ENCODE measurements at places on chromosomes 6 and 20.

- DNase-seq = no peak
Observed at GRCh38 chr6:34227761-34228421, 8.8 kb upstream of the HMGA1 start.

DNA sequence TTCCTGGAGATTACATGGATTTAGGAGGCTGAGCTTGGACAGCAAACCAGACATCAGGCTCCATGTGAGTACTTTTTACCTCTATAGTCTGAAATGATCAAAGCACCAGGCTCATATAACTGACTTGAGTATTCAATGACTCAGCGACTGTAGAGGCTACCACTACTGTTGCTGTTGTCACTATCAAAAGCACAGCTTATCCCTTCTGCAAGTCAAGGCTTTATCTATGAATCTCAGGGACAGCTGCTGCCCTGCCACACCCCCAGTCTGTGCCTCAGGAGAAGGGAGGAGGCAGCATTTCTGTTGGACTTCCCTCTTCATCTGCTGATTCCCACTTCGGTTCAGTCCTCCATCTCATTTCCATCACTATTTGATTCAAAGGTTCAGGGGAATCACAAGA is 80.5 kb upstream of the CNR1 start:
- DNase-seq = no peak

DNA sequence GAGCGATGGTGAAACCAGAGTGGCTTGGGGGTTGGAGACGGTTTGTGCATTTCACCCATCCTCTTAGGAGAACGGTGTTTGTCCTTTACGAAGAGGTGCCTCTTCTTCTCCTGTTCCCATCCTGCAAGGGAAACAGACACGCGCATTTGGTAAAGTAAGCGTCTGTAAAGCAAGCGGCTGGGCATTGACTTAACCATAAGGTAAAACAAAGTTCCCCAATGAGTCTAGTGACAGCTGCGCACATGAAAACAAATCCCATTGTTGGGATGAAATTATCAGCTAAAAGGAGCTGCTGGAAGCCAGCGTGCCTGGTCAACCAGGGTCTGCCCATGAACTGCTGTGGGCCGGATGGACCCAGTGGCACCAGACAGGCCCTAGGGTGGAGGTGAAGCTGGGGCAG is 5.8 kb downstream of the BHLHE23 start:
- no peak for DNase-seq

GRCh38 chr6:45557454-45557853 is 179.7 kb upstream of the SUPT3H start:
- DNase-seq = no peak

DNA sequence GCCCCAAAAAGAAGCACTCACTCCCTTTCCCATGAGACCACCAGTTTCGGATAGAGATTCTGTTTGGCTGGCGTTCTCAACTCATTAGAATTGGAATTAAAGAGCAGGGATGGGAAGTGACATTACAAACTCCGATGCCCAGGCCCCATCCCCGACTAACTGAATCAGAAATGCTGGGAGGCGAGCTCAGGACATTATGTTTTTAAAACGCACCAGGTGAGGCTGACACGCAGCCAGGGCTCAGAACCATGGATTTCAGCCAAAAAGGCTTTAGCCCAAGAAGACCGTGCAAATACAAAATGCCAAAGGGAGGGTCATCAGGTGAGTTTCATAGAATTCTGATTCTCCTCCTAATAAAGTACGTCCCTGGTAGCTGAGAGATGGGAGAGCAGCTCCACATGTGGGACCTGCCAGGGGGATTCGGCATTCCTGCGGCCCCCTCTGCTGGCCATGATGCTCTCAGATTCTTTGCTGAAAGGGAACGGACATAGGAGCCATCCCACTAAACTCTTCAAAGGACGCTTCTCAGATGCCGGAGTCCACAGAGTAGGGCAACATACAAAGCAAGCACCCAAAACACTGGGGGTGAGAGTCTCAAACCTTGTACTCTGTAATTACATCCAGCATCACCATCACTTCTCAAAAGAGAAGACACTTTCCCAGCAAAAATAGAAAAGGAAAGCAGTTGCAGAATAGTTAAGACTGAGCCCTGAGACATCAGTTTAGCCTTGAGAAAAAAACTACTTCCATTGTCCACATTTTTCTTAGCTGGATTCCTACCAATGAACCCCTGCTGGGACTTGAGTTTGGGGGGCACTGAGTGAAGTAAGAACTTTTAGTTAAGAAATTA is 205.2 kb downstream of the BMP7 start:
- peak; percentile 12 for DNase-seq

DNA sequence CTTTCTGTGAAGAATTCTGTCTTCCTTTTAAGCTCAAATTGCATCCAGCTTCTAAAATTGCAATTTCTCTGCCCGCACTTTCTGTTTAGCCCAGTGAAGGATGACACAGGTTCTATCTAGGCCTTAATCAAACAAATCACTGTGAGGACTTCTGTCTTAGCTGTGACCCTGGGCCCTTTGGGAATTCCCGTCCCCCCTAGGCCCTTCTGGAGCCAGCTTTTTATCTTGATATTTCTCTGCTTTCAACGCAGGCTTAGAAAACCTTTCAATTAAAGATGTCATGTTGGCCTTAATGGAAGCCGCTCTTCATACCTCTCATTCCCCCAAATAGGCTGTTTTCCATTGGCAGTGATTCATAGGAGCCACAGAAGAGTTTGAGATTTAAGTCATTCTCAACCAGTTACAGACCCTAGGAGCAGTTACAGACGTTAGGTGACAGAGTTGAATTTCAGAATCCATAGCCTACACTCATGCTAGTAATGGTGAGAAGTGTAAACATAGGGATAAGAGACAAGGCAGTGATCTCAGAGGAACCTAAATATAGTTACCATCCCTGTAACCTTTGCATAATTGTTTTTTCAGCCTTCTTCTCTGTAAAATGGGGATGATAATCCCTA is 74.8 kb upstream of the FLRT3 start:
- no peak for DNase-seq

DNA sequence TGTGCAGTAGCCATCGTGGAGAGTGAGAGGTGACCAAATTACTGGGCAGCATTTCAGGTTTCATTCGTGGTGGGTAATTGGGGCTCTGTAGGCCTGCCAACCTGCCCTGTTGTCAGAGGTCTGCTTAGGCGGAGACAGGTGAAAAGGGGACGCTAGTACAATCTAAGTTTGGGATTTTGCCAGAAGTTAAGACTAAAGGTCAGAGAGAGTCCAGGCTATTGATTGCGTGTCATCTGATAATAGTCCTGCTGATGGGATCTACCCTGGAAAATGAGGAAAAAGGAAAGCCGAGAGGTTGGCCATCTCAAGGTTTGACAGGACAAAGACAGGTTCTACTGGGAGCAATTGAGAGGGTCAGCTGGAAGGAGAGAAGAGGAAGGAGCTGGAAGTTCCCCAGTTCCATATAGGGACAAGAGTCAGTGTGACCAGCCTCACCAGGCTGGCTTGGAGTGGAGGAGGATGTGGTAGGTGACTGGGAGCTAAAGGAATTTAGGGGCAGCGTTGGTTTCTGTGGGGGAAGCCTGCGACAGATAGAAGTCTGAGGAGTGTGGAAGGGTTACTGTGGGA is 10.9 kb downstream of the ARFGEF2 start:
- DNase-seq = no peak

GRCh38 chr6:151999194-151999593 is 191.7 kb downstream of the ESR1 start:
- DNase-seq = no peak

GRCh38 chr6:92176666-92177065 is 1242.7 kb downstream of the EPHA7 start:
- no peak for DNase-seq

DNA sequence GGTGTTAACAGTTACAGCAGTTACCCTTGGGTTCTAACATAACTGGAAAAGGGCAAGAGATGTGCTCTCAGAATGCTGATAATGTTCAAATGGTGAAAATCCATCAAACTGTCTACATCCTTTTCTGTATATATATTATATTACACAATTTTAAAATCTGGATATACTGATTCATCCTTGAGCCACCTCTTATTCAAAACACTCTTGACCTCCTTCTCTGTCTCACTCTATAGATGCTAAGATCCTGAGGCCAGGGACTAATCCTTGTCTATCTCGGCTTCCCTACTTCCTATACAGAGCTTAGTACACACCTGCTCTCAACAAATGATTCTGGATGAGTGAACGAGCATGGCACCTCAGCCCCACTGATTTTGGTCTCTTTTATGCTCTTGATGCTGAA is 47.3 kb downstream of the HIVEP2 start:
- no peak for DNase-seq

DNA sequence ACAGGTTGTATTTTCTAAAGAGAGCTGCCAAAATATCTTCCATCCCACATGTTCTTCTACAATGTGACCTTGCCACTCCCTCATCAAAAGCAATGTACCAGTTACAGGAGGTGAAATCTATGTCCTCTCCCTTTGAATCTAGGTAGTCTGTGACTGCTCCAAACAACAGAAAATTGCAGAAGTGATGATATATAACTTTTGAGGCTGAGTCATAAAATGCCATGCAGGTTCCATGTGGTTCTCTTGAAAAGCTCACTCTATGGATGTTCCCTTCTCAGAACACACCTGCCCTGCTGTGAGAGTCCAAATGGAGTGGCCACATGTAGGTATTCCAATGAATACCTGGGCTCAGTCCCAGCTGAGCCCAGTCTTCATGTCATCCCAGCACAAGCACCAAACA is 16.9 kb upstream of the PHIP start:
- no peak for DNase-seq

- no peak for DNase-seq
Observed at GRCh38 chr20:53245574-53245973, 273.4 kb downstream of the TSHZ2 start.

- no peak for DNase-seq
Observed at GRCh38 chr20:57738484-57738883, 28.7 kb upstream of the PMEPA1 start.

GRCh38 chr6:79335133-79335674 is 100.7 kb upstream of the HMGN3 start:
- peak; percentile 2 for DNase-seq

GRCh38 chr6:14728396-14729024 is 517.4 kb upstream of the JARID2 start:
- DNase-seq = peak; percentile 77

GRCh38 chr6:14925025-14925698 is 320.7 kb upstream of the JARID2 start:
- no peak for DNase-seq

- DNase-seq = no peak
Observed at GRCh38 chr6:43973357-43973756, 153.9 kb downstream of the MRPL14 start.

GRCh38 chr6:21589352-21590345 is 3.9 kb upstream of the SOX4 start:
- peak; percentile 88 for DNase-seq

- no peak for DNase-seq
Observed at GRCh38 chr6:43739642-43740091, 30.3 kb upstream of the VEGFA start.

DNA sequence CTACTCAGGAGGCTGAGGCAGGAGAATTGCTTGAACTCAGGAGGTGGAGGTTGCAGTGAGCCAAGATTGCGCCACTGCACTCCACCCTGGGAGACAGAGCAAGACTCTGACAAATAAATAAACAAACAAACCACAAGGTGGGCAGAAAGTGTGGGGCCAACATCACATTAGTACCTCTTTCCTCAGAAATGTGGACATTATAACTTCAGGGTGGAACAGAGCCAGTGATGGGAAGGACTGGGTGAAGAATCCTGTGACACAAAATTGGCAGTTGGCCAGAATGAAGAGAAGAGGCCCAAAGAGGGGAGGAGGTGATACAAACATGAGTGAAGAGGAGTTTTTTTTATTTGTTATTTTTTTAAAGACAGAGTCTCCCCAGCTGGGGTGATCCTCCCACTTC is 50.6 kb downstream of the NUP153 start:
- peak; percentile 19 for DNase-seq

DNA sequence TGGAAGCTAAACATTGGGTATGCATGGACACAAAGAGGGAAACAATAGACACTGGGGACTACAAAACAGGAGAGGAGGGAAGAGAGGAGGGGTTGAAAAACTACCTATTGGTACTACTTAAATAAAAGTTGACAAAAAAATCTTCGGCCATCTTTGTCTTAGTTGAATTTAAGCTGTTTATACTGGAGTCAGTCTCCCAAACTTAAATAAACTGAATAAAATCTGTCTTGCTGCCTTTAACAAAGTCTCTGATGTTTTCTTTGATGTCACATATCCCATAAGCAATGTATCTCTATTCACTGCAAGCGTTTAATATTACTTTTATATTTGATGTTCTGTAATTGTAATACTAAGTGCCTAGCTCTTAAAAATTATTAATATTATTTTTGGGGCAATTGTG is 409.2 kb upstream of the EPHA7 start:
- DNase-seq = no peak

- DNase-seq = peak; percentile 69
Observed at GRCh38 chr6:4441981-4442434, 306.6 kb upstream of the ECI2 start.

- DNase-seq = no peak
Observed at GRCh38 chr6:75381877-75382633, 97.5 kb upstream of the TMEM30A start.

GRCh38 chr20:48662711-48663110 is 165.1 kb downstream of the PREX1 start:
- DNase-seq = no peak

- DNase-seq = no peak
Observed at GRCh38 chr6:161545741-161546140, 271.9 kb upstream of the AGPAT4 start.

GRCh38 chr6:160069050-160069454 is 52.6 kb upstream of the SLC22A1 start:
- no peak for DNase-seq

DNA sequence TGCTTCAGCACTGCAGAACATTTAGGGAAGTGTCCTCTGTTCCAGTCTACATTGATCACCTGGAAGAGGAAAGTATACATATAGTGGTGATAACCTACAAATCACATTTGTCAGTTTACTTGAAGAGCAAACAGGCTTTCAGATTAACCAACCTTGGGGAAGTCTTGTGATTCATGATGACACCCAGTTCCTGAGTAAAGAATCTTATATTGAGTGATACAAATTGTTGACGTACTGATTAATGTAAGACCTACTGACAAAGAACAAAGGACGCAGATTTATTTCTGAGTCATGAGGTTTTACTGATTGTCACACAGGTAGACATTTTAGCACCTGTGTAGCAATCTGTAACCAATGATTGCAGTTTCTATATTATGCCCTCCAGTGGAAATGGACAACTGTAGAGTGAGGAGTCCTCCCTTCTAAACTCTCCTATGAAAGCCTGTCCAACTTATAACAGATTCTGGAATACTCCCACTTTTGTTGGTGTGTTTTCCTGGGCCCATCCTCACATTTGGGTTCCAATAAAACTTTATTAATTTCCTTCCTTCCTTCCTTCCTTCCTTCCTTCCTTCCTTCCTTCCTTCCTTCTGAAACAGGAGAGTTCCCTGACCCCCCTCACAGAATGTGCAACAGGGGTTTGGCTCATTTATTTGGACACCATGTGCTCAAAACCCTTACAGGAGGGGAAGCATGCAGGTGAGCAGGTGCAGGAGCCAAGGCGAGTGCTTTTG is 113.5 kb downstream of the SLC35B3 start:
- no peak for DNase-seq

All from cardiac fibroblast (primary cell).